ENCODE measurements at places on chromosomes 2 and 18.

- DNase-seq = no peak
Measured at GRCh38 chr2:217806482-217806765, 196.4 kb downstream of the TNS1 start.

- no peak for DNase-seq
Measured at GRCh38 chr2:11579867-11580659, 46.2 kb downstream of the GREB1 start.

GRCh38 chr2:157413326-157414035 is 30.4 kb downstream of the CYTIP start:
- DNase-seq = no peak

DNA sequence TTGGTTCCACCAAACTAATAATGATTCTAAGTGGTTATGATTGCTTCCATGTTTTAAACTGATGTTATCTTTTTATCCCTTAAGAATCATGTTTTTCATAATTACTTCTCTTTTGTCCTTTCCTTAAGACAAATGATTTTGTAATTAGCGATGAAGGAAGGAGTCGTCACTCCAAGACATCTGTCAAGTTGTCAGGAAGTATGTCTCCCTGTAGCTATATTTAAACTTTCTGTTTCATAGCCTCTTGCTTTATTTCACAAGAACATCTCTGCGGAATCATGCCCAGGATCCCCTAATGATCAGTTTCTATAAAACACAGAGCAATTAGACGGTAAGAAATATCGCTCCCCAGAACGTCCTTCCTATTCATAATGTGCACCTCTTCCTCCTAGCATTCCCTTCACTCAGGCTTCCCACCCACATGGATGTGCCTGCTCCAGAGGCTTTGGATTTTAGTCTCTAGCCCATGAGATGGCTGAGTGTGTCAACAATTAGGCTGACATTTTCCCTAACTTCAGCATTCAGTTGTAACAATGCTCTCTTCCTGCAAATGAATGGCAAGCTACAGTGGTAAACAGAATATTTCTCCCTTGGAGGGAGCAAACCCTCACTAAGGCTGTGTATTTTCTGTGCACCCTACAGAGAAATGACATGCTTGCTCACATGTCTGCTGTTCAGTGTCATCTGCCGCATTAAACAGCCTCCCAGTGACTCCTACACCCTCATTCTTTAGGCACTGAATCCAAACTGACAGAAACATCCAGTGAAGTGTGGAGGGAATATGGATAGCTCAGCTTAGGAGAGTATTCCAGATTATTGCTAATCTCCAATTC is 879.6 kb upstream of the CELF4 start:
- no peak for DNase-seq

GRCh38 chr18:63904694-63905093 is 3.1 kb upstream of the SERPINB10 start:
- DNase-seq = no peak

DNA sequence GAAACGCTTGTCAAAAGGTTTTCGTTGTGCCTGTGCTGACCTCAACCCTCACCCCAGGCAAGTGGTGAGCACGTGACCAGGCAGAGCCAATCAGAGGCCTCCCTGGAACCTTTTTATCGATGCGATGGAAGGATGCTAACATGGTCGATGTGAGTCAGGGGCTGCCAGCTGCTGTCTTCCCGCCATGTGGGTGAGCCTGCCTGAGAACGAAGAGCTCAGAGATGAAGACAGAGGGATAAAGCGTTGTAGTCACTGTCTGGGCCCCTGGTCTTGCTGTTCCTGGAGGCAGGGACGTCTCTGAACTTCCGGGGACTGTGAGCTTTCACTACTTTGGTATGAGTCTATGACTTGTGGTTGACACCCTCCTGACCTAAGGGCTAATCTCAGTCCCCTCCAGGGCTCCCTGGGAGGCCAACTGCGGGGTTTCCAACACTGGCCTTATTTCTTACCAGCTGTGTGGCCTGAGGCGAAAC is 18.6 kb downstream of the DNMT3A start:
- DNase-seq = no peak

DNA sequence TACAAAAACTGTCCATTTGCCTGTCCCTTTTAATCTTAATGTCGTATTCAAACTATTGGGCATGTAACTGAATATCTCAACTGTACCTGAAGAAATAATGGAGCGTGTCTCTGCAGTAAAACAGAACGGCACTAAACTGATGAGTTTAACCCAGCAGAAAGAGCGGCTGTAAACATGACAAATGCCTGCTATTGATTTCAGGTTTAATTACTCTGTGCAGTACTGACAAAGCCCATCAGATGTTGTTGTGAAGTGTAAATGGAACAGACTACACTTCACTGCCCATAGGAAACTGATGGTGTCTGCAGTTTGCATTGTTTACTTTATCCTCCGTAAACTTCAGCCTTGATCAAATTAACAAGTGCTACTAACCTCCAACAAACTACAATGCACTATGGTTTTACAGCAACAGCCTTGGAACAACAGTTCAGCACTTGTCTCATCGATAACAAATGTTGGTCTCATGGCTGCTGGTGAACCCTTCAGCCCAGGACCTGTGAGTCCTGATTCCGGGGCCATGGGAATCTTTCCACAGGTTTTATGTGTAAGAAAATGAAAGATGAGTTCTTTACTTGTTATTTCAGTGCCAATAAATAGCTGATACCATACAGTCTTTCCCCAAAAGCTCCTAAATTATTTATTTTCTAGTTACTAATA is 316.5 kb downstream of the CCDC178 start:
- no peak for DNase-seq

- DNase-seq = no peak
Measured at GRCh38 chr2:37105150-37105549, 20.8 kb downstream of the GPATCH11 start.

DNA sequence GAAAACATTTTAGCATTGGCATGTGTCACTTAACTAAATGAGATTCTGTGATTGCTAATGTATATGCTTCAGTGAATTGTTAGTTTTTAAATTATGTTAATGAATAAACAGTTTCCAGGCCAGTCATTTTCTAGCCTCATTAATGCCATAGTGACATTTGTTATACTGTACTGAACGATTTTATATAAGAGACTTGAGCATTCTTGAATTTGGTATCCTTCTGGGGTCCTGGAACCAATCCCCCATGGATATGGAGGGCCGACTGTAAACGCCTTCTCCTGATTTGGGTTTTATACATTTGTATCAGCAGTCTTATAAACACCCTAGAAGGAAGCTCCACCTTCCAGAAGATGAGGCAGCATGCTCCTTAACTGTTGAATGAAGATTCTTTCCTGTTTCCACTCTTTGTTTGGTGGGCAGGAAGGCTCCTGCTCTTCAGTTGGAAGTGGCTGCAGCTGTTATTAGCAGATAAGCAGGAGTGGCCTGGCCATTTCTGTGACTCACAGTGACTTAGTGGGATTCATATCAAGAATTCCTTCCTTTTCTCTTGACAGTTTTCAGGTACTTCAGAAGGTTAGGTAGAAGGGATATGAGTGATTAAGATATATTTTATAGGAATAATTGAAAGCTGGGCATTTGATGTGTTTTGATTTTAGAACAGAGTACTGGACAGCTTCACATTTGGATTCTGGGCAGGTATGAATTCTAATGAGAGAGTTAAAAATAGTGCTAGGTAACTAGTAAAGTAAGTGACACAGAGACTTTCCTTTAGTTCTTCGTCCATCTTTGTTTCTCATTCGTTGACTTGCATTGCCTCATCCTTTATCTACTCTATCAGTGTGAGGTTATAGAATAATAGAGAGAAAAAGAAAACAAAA is 124.9 kb downstream of the PLCL1 start:
- DNase-seq = no peak

DNA sequence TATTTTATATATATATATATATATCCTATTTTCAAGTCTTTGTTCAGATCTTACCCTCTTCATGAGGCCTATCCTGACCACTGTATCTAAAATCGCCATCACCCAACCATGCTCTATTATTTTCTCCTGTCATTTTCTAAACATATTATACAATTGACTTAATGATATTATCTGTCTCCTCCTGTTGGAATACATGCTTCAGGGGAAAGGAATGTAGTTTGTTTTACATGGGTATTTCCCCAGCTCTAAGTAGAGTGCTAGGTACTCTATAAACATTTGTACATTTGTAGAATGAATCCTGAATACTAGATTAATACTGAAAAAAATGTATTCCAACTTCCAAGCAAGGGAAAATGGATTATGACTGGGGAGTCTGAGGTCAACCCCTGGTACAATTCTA is 26.2 kb downstream of the TTC21B start:
- DNase-seq = no peak

DNA sequence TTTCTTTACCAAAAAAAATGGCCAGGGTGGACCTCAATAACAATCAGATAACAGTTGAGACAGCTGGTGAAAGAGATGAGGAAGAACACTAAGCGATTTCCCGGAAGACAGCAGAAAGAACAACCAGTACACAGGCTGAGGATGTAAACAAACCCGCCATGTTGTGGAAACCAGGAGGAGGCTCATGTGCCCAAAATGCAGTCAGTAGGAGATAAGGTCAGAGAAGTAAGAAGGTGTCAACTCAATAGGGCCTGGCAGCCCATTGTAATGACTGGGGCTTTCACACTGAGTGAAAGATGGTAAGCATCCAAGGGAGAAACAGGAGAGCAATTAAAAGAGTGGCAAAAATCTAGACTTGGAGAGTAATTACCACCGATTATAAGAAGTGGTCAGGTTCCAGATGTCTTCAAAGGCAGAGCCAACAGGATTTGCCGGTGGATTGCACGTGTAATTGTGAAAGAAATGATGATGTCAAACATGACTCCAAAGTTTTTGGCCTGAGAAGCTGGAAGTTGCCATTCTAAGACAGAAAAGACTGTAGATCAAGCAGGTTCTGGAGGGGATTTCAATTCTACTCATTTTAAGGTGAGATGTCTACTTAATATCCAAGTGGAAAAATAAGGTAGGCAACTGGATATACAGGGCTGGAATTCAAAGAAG is 77.7 kb upstream of the CYP1B1 start:
- DNase-seq = no peak

DNA sequence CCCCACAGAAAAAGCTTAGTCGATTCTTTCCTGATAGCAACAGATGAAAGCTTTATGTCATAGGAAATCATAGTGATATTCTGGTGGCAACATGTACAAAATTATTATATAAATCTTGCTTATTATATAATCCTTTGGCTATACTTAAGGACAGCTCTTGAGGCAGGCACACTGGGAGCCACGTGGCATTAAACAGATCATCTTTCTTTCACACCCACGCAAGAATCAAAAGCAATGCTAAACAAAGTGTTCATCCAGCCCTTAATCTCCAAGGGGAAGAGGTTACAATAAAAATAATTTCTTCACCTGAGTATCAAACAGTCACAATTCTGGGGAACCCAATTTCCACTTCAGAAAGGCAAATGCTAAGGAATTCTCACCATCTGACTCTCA is 57.8 kb downstream of the CYB5A start:
- DNase-seq = no peak

- DNase-seq = no peak
Measured at GRCh38 chr18:76382275-76382674, 112.8 kb downstream of the ZNF516 start.

DNA sequence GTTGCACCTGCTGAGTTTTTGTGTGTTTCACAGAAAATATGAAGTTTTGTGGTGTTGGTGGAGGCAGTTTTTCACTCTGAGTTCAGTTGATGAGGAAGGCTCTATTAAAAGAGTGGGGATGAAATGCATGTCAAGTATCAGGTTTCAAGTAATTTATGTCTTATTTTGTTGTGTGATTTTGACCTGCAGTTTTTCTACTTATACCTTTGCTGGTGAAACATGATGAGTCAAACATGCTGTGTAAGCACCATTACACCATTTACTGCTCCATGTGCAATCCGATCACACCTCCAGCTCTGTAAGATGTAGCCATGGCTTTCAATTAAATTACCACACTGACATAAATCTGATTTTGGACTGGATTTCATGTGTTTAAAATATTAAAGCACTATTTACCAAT is 174.5 kb upstream of the ZEB2 start:
- DNase-seq = no peak

DNA sequence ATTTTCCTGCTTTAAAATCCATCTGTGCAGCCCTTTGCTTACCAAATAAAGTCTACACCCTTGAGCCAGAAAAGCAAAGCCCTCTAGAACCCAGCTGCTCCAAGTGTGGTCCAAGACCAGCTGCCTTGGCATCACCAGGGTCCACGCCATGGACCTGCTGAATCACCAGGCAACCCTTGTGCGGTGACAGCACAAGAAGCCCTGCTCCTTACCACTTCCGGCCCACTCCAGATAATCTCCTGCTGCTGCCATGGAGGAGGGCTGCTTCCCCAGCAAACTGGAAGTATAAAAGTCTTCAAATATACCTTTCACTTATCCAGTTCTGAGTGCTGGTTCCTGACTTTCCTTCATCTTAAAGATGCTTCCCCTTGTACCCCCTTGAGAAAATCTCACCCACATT is 106.0 kb upstream of the PKDCC start:
- DNase-seq = no peak

DNA sequence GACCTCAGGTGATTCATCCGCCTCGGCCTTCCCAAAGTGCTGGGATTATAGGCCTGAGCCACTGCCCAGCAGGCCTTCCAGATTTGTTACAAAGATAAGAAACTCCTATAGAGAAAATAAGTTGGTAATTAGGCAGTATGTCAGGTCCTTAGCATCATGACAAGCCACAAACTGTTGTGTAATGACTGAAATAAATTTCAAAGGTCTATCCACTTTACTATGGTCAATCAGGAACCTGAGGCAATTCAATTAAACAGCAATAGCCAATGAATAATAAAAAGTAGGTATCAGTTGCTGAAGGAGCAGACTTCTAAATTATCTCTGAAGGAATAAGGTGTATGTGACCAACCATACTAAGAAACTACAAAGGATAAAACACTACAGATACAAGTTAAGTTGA is 62.4 kb upstream of the ATIC start:
- no peak for DNase-seq

- DNase-seq = no peak
Measured at GRCh38 chr2:132677661-132678060, 7.7 kb upstream of the LYPD1 start.

- DNase-seq = no peak
Measured at GRCh38 chr2:43040084-43040854, 186.1 kb downstream of the ZFP36L2 start.

DNA sequence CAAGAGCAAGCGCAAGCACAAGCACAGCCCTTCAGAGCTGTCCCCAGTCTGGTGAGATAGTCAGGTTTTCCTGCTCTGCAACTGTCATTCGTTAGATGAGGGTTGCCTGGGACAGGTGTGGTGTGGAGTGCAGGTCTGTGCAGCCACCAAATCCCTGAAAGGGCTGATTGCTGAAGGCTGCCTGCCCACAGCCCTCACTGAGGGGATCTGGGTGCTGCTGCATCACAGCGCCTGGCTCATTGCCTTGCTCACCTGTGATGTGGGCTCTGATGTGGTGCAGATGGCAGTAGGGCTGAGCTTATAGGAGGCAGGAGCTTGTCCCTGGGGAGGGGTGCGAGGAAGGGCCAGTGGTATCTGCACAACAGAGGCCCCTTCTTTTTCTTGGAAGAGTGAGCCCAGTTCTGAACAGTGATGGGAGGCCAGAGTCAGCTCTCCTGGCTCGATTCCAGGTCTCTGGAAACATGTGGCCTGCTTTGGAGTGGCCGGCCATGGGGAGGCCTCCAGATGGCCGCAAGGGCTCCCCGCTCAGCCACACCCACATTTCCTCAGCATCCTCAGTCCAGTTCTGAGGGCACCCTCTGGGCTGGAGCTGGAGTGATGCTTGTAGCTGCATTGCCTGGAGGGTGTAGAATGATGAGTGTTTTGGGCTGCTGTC is 11.4 kb downstream of the UBE2F start:
- DNase-seq = peak; percentile 6

- DNase-seq = no peak
Measured at GRCh38 chr18:24270937-24271380, 126.7 kb downstream of the OSBPL1A start.

Data from OCI-LY7 (cell line).